ENCODE measurements at places on chromosomes 1 and 21.

DNA sequence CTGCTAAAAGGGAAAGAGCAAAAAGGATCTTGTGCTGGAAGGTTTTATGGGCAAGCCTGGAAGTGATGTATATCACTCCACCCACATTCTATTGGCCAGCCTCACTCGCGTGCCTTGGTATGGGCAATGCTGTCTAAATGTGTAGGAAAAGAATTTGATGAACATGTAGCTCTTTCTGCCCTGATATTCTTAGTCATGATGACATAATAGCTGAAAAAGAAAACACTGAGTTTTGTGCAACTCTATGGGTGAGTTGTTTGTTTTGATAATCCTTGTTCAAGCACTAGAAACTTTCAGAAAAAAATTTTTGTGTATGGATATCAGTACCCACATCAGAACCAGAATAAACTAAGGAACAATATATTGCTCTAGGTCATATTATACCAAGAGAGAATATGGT, 231.5 kb upstream of the ST6GALNAC5 start:
- DNase-seq: no peak

- DNase-seq: no peak
Measured at GRCh38 chr1:146039844-146040194, 18.3 kb upstream of the HJV start.

DNA sequence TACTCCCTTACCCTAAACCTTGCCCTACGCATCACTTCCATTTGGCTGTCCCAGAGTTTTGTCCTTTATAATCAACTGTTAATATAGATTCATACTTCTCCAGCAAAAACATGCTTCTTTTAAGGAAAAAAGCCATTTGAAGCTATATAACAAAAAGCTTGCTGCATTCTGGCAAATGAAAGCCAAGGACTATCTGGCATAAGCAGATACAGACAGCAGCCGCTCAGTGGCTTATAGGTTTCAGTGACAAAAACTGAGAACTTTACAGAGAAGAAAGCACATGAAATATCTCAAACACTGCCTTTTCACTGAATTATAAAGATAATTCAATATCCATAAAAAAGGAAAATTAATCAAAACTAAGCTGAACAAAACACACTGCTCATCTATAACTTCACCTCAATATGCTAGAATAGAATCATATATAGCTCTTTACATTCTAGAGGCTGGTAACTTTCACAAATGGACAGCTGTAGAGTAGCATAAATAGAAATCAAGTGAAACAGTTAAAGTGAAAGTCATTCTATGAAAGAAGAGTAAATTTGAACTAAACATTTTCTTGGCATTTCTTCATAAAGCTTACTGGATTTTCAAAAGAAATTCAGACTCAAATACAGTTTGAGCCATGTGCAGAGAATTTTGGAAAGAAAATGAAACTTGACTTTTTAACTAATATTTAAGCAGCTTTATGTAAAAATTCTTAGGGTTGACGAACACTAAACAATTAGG, 19.6 kb downstream of the CDC42BPA start:
- no peak for DNase-seq

DNA sequence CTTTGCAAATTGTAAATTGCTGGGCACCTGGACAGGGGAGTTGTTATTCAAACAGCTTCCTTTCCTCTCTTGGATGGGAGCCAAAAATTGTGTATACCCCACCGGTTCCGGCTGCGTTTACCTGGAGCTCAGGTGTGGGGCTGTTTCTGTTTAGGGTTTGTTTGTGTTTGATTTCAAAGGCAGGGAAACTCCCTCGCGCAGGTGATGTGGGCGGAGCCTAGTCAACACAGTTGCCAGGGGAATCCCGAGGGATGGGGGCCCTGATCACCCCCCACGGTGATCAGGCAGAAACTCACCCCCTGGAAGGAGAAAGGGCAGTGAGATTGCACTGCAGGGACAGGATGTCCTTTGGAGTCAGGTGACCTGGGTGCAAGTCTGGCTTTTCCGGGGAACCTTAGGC, 28.3 kb downstream of the CDCP2 start:
- no peak for DNase-seq

- no peak for DNase-seq
Measured at GRCh38 chr1:4616831-4617465, 37.5 kb upstream of the AJAP1 start.

- no peak for DNase-seq
Measured at GRCh38 chr1:151584278-151584677, 27.6 kb upstream of the SNX27 start.

Measured in OCI-LY7 (cell line).